NCI-H1436 treated with DMSO at 0.1 percent for 48 hours (cell line): ENCODE measurements at places on chromosomes 3 and 15.

GRCh38 chr3:10792208-10792607, 23.8 kb upstream of the SLC6A11 start:
- DNase-seq: no peak

DNA sequence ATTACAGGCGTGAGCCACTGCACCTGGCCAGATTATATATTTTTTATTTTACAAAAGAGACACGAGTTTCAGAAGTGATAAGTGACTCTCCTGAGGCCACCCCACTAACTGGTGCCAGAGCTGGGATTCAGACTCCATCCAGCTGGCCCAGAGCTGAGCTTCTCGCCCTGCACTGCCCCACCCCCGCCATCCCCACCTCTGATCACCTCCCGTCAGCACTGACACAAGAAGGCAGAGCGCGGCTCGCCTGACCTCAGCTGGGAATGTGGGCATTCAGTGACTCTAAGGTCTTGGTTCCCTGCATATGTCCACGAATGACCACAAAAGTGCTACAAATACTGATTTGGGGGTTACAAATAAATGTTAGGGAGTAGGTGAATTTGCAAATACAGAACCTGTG, 56.1 kb upstream of the GALNT15 start:
- no peak for DNase-seq

GRCh38 chr3:62414786-62415185, 41.4 kb upstream of the FEZF2 start:
- no peak for DNase-seq

- no peak for DNase-seq
Observed at GRCh38 chr15:38625886-38626285, 61.3 kb upstream of the RASGRP1 start.

GRCh38 chr3:141862279-141862816, 14.1 kb upstream of the ATP1B3 start:
- DNase-seq: no peak

DNA sequence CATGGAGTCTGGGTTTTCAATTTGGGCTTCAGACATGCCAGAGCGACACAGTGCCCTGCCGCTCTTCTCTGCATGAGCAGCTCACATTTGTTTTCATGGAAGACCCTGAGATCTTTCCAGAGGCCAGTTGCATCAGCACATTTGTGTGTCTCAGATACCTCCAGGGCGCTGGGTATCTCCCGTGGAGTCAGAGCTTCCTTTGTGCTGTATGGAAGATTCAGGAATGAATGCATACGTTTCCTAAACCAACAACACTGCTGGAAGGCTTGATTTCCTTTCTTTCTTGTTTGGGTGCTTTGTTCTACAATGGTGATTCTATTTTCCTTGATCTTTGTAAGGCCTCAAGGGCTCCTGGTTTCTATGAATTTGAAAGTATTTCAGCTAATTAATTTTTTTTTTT, 106.5 kb downstream of the CACNA2D3 start:
- DNase-seq: no peak

GRCh38 chr3:65314269-65314668, 626.5 kb upstream of the ADAMTS9 start:
- no peak for DNase-seq

DNA sequence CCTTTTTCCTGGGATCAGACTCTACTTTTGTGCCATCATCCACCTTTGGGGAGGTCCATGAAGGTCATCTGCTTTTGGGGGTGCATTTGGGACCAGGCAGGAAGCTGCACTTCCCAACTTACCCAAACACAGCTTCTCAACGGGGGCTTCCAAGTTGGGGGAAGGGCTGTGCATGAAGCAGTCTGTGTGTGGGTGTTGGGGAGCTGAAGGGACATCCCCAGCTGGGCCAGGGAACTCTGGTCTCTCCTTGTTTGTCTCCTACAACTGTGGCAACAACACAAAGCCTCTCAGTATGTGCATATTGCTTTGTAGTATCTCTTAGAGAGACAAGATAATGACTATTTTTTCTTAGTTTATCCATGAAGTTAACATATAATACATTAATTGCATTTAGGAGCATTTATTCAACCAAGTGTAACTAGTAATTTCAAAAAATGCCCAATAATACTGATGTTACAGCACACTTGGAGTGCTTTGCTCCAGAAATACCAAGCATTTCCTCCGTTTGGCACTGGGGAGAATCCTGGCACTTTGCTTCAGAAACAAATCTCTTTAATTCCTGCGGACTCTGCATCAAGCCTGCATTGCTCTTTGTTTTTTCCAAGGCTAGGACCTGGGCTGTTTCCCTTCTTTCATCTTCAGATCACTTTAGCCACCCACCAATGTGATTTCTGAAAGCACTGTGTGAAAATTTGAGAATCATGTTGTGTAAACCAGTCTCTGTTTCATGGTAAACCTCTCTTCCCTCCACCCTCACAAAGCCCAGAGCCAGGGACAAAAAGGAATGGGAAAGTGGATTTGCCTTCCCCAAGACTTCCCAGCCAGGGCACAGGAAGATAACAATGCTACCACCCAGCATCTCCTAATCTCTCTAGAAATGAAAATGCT, 126.2 kb upstream of the PFN2 start:
- no peak for DNase-seq

DNA sequence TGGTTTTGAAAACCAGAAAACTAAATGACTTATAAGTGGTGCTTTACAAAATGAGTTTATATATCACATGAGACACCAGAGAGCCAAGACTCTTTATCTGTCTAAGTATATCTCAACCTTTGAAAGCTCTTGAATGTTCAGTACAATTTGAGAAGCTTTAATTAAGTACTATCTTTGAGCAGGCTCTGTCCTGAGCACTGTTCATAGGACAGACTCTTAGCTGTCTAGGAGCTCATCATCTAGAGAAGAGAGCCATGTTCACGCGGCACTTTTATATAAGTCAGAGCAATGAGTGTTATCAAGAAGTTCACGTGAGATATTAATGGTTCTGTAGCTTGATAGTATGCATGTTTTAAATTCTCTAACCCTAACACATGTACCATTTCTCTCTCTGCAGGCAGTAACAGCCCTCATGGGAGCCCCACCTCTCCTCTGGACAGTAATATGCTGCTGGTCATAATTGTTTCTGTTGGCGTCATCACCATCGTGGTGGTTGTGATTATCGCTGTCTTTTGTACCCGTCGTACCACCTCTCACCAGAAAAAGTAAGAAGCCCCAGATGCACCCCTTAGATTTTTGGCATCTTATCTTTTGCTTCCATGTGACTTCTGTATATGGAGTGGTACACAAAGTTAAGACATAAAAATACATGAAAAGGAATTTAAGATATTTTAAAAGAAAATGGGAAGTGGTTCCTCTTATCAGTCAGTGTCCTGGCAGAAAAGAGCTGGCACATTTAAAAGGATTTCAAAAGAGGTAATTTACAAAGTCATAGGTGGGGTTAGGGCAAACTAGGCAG, 86.0 kb downstream of the HCN4 start:
- DNase-seq: no peak

DNA sequence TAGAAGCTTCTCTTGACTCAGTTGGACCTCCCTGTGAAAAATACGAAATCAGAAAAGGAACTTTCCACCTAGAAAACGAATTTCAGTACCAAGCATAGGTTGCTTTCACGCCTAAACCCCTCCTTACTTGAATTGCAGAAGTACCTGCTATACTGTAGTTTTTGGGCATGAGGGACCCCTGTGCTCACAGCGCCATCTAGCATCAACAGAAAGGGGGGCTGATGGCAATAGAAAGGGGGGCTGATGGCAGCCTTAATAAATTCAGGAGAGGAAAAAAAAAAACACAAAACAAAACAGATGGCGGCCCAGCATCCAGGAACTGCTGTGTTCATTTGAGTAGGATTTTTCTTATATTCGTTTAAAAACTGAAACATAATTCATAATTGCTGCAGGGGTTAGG, 96.7 kb downstream of the NPAP1 start:
- no peak for DNase-seq

DNA sequence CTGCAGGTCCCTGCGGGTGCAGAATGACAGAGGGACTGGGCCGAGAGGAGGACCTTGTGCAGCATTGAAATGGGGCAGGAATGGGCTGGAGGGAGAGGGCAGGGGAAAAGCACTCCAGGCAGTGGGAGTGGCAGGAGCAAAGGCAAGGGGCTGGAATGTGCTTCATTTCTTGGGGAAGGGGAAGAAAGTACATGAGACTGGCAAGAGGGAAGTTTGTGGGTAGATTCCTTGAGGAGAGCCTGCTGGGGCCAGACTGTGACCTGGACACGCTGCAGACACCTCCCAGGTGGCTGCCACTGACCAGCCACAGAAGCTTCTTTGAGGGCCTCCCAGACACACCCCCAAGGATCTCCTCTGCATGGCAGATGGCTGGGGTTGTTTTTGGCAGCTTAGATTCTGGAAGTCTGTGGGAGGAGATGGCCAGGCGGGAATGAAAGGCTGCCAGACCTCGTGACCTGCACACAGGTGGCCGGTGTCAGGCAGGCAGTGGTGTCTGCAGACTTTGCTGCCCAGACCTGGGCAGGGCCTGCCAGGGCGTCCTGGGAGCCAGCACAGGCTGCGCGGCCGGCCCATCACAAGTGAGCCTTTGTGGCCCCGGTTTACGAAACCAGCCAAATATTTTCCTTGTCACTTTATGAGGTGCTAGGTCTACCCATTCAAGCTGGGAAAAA, 53.1 kb downstream of the SPSB4 start:
- no peak for DNase-seq

DNA sequence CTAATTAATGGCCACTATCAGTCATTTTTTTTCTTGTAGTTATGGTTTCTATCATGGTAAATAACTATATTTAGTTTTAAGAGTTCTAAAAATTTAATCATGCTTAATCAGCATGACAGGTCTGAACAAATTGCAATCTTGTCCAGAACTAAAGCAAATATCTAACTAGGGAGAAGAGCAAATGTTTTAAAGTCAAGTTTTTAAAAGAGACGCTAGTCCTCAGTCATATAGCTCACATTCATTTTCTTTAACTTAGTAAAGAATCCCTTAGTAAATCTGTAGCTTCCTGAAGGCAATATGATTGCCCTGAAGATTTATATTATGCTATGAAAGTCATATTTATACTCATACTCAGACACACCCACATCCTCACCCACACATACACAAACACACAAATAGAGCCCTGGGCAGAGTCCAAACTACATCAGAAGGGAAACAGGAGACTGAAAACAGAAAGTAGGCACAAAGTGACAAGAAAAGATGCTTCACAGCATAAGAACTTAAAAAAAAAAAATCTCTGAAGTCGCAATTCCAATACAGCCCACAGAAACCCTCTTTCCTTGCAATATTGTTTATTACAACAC, 1149.1 kb downstream of the SI start:
- no peak for DNase-seq

GRCh38 chr3:128041344-128041743, 10.9 kb upstream of the SEC61A1 start:
- DNase-seq: no peak

- no peak for DNase-seq
Observed at GRCh38 chr3:127004641-127005397, 21.9 kb downstream of the PLXNA1 start.

GRCh38 chr3:24640330-24640877, 145.8 kb upstream of the THRB start:
- no peak for DNase-seq
